ENCODE measurements at places on chromosomes 16 and 17. TPM values are rescaled to one million over a fixed set of nuclear protein-coding genes. Genes with fewer than 3 reads are reported as not detected.
A peak's percentile ranks its signal among the peaks of the same experiment; 100 is the strongest.

The TBC1D26 gene
- 12.0 TPM for total RNA-seq

The CACNG1 gene
- total RNA-seq = not detected

The GINS2 gene
- total RNA-seq = 1.2 TPM

The MRPL27 gene
- 19.5 TPM for total RNA-seq

The SLC13A2 gene
- 0.72 TPM for total RNA-seq

The ENPP7 gene
- total RNA-seq = 0.48 TPM

The SLC35G6 gene
- 0.24 TPM for total RNA-seq

The TUFM gene
- total RNA-seq = 37.3 TPM

The MT1G gene
- not detected for total RNA-seq

DNA sequence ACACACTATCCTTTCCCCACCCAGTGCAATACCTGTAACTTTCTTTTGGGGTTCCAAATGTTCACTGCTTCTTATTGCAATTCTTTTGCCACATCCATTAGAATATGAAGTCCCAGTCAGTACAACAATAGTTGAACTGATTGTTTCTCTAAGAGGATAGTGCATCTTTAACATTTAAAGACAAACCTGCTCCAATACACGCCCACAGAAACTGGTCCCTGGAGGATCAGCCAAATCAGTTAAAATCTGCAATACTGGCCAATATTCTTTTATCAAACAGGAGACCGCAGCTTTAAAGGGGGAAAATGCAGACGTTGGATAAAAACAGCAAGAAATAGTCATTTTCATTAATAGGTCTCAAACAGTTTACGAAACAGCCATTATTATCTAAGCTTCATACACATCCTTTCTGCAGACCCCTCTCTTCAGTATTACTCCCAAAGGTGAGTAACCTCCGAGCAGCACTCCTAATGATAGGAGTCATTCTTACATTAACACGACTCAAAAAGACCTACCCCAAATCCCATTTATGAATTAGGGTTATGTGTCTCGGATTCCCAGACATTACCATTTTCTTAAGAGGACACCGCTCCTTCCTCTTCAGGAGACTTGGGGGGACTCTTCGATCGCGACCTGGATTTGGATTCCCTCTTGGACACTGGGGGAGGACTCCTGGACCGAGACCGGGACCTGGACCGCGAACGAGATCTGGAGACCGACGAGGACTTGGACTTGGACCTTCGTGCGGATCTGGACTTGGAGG lies 1.4 kb downstream of the SRSF2 start:
- no peak for DNase-seq

- no peak for DNase-seq
These were observed 60.4 kb downstream of the PGS1 start for GRCh38 chr17:78438694-78439325.

DNA sequence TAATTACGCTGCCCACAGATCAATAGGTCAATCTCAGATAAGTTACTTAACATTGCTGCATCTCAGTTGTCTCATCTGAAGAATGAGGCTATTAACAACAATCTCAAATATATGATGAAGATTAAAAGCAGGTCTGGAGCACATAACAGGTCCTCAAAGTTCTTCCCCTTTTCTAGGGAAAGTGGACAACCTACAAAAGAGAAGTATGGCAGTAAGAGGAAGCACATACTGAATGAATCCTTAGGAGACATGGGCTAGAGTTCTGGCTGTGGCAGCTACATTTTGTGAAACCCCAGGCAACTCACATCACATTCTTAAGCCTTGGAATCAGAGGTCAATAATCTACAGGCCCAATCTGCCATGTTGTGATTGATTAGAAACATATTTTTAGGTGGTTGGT lies 180.6 kb downstream of the PCTP start:
- no peak for DNase-seq

DNA sequence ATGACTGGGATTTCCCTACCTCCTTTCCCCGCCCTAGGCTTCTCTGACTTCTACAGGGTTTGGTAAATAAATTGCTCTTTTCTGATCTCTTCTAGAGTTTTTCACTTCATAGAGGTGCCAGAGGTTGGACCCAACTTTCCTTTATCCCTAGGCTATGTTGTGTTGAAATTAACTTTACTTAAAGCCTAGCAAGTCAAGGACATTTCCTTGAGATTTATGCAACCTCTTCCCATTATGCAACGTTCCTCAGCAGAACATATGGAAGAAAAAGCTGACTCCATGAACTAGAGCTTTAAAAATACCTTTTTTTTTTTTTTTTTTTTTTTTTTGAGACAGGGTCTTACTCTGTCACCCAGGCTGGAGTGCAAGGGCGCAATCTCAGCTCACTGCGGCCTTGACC lies 15.5 kb downstream of the MPO start:
- no peak for DNase-seq

- no peak for DNase-seq
These were observed 2.5 kb downstream of the KANSL1 start for GRCh38 chr17:46190763-46191162.

- peak; percentile 72 for DNase-seq
These were observed 53.7 kb downstream of the NFAT5 start for GRCh38 chr16:69619514-69619913.

DNA sequence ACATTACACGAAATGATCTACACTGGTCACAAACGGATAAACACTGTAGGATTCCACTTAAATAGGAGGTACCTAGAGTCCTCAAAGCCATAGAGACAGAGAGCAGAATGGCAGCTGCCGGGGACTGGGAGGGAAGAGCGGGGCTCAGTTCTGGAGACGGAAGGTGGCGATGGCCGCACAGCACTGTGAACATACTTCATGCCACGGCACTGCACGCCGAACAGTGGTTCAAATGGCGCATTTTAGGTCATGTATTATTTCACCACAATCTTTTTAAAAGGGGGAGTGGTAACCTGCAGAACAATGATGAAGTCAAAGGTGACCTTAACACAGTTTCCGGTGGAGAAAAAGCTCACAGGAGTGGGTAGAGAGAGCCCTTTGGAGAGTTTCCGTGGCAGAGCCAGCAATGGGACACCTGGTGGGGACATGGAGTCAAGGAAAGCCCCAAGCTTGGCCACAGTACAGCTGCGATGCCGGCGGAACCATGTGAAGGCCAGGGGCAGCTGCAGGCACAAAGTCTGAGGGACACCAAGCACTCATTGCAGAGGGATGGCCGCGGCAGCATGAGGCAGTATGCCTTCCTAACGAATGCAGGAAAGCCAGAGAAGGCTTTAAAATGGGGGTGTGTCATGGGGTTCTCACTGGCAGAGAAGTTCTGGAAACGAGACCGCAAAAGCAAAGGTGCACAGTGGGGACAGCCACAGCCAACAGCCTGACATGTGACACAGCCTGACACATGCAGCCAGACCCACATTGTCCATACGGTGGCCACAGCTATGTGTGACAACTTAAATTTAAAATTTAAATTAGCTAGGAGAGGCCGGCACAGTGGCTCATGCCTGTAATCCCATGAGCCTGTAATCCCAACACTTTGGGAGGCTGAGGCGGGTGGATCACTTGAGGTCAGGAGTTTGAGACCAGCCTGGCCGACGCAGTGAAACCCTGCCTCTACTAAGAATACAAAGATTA lies 7.3 kb downstream of the FLCN start:
- no peak for DNase-seq

DNA sequence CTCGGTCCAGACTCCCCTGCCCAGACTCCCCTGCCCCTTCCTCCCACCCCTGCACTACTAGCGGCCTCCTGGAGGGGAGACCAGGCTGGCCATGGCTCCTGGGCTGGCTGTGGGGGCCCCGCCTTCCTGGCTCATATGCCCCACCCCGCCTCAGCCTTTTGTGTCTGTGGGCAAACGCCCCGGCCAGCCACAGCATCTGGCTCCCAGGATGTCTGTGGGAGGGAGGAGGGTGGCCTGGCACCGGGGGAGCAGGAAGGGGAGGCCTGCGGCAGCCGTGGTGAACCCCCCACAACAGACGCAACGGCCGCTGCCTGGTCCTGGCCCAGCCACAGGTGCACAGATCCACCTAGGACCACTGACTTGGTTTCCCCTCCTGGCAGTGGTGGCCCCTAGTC lies 32.9 kb downstream of the BAHCC1 start:
- no peak for DNase-seq

DNA sequence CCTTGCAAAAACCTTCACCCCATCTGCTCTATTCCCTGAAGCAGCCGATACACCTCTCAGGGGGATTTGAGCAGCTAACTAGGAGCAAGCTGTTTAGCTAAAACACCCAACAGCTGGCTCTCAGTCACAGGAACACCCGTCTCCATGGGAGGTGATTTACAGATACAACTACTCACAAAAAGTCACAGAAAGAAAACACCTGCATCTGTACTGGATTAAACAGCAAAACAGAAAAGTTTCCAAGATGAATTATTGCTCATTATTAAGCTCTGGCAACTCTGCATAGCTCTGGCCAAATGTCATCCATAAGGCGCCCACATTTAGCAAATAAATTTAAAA lies 22.3 kb downstream of the GJC1 start:
- DNase-seq = no peak

- DNase-seq = no peak
These were observed 290.3 kb downstream of the SOX9 start for GRCh38 chr17:72411124-72411563.

DNA sequence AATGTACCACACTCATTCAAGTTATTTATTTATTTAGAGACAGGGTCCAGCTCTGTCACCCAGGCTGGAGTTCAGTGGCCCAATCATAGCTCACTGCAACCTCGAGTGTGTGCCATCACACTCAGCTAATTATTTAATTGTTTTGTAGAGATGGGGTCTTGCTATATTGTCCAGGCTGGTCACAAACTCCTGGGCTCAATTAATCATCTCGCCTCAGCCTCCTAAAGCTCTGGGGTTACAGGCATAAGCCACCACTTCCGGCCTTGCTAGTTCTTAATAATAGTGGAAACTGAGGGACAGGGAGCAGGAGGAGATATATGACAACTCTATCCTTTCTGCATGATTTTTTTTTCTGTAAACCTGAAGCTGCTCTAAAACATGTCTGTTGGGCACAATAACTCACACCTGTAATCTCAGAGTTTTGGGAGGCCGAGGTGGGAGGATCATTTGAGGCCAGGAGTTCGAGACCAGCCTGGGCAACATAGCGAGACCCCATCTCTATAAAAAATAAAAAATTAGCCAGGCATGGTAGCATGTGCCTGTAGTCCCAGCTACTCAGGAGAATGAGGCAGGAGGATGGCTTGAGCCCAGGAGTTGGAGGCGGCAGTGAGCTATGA lies 11.7 kb upstream of the EXOC7 start:
- DNase-seq = no peak

DNA sequence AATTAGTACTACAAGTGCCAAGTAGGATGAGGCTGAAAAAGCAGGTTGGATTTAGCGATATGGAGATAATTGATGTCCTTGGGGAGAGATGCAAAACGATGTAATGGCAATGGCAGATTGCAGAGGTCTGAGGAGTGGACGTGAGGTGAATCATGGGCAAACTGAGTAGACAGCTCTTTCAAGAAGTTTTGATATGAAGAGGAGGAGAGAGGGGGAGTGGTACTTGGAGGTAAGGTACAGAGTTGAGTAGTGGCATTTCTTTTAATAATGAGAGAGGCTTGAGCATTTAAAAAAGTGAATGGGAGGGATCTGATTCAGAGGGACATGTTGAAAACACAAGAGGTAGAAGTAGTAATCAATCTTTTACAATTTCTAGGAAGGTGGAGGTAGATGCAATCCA lies 17.7 kb upstream of the VPS4A start:
- no peak for DNase-seq

- DNase-seq = no peak
These were observed 141.6 kb downstream of the CLEC16A start for GRCh38 chr16:11085916-11086315.

DNA sequence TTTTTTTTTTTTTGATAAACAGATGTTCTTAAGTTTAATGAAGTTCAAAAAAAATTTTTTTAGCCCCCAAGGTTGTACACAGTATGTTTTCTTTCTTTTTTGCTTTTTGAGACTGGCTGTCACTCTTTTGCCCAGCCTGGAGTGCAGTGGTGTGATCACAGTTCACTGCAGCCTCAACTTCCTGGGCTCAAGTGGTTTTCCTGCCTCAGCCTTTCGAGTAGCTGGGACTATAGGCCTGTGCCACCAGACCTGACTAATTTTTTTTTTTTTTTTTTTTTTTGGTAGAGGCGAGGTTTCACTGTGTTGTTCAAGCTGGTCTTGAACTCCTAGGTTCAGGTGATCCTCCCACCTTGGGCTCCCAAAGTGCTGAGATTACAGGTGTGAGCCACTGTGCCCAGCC lies 12.8 kb downstream of the ITGAE start:
- no peak for DNase-seq

DNA sequence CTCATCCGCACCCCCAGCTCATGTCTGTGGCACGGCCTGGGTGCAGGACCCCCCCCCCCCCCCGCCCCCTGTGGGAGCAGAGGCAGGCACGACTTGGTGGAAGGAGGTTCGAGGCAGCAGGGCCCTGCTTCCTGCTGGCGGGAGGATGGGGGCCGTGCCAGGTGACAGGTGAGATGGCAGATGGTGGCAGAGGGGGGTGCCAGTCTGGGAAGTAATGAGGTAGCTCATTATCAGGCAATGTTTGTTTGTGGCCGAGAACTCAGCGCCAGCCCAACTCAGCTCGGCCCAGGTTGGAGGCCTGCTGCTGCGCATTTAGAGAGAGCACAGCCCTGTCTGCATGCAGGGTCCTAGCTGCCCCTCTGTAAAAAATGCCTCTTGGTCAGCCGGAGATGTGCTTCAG lies 40.1 kb upstream of the JPH3 start:
- DNase-seq = no peak
